ENCODE measurements at places on chromosomes 3 and 15.

DNA sequence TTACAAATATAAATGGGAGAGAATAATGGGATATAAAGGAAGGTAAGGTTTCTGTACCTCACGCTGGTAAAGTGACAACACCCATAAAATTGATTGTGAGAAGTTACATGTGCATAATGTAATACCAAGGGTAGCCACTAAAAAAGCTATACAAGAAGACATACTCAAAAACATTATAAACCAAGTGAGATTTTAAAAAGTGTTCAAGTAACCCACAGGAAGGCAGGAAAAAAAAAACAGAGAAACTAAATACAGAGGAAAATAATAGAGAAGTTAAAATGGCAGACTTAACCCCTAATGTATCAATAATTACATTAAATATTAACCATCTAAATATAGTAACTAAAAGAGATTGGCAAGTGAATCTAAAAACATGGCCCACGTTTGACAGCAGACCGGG is 76.3 kb downstream of the PCSK6 start:
- no peak for DNase-seq

- DNase-seq: no peak
Observed at GRCh38 chr15:74716651-74717050, 8.7 kb downstream of the CYP1A1 start.

DNA sequence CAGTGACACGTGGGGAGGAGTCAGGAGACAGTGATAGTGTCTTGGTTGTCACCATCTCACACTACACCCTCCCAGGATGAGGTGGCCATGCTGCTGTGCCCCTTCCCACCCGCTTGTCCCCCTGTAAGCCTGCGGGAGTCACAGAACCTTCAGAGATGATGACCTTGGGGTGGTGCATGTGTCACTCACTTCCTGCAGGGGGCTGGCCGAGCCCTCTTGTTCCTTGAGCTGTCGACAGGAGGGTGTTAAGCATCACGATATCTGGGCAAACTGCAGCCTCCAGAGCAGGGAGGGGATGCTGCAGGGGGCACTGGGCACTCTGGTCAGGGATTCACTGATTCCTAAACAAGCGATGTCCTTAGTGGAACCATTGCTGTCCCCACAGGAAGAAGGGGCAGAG is 27.7 kb downstream of the FAH start:
- DNase-seq: no peak

DNA sequence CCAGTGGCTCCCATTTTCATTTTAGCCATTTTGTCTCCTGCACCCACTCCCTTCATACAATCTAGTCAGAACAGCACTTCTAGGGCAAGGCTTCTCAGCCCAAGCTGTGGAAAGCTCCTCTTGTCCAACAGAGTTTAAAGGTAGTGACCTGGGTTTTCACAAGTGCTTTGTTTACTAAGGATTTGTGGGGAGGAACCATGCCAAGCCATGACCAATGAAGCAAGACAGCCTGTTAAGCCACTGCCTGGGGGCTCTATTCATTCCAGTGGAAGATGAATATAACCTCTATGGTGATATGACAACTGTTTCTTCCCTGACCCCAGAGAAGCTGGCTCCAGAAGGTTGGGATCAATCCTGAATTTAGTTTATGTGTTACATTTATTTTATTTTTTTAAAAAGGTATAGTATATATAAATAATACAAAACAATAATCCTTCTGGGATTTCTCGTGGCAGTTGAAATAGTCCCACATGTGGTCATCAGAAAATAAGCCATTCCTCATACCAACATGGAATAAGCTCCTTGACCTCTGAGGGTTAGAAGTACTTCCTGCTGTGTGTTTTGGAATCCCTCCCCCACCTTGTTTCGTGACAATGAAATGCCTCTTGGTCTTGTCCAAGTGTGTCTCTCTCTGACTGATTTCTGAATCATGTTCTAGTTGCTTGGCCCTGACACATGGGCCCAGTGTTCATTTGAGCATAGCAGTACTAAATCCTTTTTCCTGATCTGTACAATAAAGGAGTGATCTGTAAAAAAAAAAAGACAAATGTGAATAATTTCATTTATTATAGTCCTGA is 13.3 kb upstream of the THUMPD3 start:
- DNase-seq: no peak

DNA sequence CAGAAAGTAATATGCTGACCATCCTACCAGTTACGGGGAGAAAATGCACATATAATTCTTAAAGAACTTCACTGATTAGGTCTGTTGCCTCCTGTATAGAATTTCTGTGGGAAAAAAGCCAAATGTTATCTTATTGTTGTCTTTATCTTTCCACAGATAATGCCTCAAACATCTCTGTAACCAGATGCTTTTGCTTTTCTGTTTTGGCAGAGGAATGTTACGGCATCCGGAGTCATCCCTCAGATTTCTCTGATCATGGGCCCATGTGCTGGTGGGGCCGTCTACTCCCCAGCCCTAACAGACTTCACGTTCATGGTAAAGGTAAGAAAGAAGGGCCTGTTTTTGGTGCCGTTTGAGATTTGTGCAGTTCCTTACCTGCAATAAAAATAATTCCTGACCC is 33.5 kb downstream of the PCCB start:
- DNase-seq: no peak

GRCh38 chr3:133525435-133525834 is 48.1 kb upstream of the CDV3 start:
- DNase-seq: no peak

- DNase-seq: no peak
Observed at GRCh38 chr3:137294139-137294538, 336.4 kb downstream of the IL20RB start.

DNA sequence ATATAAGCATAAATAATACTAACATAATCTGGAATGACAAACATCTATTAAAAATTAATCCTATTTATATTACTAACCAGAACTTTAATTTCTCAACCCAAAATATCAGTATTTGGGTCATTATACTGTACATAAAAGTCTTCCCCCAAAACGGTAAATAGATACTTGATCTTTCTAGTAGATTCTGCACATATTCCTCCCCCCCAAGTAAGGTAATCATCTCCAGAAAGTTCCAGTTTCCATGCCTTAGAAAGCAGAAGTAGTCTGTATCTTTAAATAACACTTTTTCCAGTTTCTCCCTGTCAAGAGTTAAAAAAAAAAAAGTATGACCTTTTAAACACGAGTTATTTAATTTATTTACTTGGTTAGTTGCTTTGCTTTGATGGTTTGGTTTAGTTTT is 150.7 kb upstream of the MB21D2 start:
- DNase-seq: no peak

Measured in femur (tissue), 1 donor.